Hematopoietic multipotent progenitor cell treated with erythropoietin and hydrocortisone succinate and interleukin-3 and kit ligand, for 8 days (in vitro differentiated cells): ENCODE measurements at places on chromosomes 6 and 20.

- DNase-seq, result peak; percentile 90
These were observed 404.5 kb downstream of the SYNE1 start for GRCh38 chr6:152232501-152233151.

DNA sequence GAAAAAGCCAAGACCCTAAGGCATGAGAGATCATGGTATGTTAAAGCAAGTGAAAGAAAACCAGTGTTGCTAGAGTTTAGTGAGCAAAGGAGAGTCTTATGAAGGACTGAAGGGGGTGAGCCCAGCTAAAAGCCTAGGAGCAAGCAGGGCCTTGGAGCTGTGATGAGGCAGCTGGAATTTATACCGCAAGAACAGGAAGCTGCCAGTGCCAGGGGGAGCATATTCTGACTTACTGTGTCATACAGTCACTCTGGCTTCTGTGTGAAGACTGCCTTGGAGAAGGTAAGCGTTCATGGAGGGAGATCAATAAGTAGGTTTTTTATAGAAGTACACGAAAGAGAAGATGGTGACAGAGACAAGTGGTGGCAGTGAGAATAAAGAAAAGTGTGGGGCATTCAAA is 308.9 kb upstream of the THEMIS start:
- DNase-seq, result no peak

GRCh38 chr20:21020659-21021471 is 85.3 kb downstream of the LINC00237 start:
- DNase-seq, result no peak

DNA sequence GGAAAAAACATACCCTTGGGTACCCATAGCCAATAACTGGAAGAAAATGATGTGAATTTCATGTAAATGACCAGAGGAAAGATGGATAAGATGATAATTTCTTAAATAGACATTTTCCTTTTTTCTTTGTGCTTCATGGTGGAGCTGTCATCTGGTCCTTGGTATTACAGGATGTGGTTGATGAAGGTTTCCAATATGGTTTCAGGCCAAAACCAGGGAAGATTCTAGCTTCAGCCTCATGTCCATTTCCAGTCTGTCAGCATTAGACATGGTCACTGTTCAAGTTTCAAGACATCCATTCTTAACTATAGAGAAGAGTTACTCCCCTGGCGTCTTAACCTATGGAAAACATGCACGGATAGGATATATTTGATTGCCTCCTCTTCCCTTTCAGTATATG is 63.6 kb downstream of the SSR1 start:
- no peak for DNase-seq

- no peak for DNase-seq
These were observed 16.2 kb downstream of the BNIP5 start for GRCh38 chr6:36320475-36320874.

- DNase-seq, result no peak
These were observed 19.4 kb upstream of the GATA5 start for GRCh38 chr20:62494980-62495748.

GRCh38 chr20:1802385-1803060 is 92.7 kb upstream of the SIRPA start:
- peak; percentile 20 for DNase-seq

DNA sequence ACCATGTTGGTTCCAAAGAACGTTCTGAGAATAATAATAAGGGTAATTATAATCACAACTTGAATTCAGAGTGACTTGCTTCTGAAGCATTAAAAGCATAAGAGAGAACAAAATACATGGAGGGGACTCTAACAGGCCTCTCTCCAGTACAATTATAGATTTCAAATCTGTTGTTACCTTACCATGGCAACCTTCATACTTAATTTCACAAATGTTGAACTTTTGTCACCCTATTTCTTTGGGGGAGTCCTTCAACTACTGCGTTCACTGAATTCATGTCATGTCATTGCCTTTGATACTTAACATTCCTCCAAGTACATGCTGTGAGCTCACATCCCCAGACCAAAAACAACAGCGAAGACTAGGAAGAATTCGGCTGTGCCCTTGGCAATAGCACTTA is 104.0 kb downstream of the MKKS start:
- DNase-seq, result no peak

GRCh38 chr20:13423472-13424173 is 202.5 kb downstream of the ISM1 start:
- no peak for DNase-seq

GRCh38 chr6:3900744-3901336 is 51.7 kb downstream of the FAM50B start:
- DNase-seq, result no peak

- DNase-seq, result no peak
These were observed 29.1 kb downstream of the PLCG1 start for GRCh38 chr20:41166201-41167117.

DNA sequence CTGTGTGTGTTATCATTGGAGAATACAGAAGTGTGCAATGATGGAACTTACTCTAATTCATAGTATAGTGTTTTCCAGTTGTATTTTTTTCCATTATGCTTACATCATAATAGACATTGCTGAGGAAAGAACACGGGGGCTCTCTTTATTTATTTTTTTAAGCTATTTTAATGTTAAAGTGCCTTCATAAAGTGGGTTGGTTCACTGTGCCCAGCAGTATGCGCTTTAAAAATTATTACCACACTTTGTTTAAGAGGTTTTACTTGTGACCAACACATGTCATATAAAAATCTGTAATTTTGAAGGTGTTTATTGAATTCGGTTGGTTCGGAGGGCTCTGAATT is 215.8 kb downstream of the TMEM242 start:
- no peak for DNase-seq

GRCh38 chr6:110462884-110463481 is 13.4 kb downstream of the SLC22A16 start:
- no peak for DNase-seq

DNA sequence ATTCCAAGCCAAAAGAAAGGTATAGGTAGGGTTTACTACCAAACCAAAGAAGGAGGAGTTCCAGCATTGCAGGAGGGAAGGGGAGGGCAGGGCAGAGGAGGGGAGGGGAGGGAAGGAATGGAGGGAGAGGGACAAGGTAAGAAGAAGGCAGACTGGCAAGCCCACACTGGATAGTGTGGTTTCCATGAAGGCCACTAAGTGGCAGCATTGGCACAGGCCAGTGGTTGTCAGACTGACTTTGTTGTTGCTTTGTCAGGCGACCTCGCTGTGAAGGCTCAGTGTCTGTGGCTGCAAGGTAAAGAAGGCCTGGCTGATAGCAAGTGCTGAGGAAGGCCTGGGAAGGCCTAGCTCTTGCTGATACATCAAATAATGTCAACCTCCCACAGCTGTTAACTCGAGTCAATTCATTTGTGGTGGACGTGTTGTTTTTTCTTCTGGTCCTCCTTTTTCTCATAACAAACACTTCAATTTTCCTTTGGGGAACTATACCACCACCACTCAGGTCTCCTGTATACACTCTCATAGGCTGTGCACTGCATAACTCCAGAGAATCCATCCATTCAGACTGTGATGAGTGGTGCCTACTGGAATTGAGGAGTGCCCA is 7.7 kb upstream of the ZNF334 start:
- DNase-seq, result peak; percentile 74

DNA sequence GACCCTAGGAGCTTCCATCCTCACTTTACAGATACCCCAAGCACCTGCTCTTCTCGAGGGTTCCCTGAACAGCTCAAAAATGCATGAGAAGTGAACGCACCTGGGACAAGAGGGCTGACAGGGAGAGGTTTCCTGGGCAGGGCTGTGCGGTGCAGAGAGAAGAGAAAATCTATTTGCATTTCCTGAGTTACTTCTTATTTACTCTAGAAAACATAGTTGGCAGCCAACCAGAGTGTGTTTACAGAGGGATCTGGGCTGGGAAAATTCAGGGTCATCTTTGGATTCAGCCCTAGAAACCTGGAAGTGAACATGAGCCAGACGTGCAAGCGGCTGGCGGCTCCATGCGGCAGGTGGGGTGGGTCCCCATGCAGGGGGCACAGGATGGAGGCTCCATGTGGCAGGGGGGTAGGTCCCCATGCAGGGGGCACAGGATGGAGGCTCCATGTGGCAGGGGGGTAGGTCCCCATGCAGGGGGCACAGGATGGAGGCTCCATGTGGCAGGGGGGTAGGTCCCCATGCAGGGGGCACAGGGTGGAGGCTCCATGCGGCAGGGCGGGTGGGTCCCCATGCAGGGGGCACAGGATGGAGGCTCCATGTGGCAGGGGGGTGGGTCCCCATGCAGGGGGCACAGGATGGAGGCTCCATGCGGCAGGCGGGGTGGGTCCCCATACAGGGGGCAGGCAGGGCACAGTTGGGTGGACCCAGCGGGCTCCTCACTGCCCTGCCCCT is 342.0 kb downstream of the TAF4 start:
- no peak for DNase-seq

DNA sequence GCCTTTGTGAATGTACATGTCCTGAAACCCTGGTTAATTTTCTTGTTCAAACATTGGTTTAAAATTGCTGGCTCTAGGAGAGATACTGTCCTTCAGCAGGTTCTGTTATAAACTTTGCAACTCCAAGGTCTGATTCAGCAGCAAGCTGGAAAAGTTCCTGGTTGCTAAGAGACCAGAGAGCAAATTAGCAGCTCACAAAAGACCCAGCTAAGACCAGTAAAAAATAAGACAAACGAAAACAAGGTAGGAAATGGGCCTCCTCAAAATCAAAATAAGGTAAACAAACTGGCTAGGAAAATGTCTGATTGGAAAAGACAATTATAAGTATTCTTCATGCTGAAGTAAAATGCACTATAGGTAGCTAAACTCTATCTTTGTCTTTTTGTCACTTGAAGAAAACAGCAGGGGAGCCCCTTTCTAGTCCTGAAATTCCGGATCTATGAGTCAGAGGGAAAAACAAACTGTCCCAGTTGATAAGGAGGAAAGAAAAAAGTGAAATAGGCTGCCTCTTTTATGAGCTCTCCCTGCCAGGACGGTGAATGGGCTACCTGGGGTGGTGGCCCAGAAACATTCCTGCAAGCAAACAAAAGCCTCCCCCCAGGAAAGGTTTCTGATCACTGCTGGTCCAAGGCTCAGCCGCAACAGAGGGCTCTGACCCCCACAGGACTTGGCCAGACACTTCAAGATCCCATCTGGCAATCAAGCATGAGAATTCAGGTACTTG is 41.6 kb downstream of the UNC5CL start:
- no peak for DNase-seq

GRCh38 chr6:159982731-159983506 is 14.0 kb downstream of the IGF2R start:
- no peak for DNase-seq

GRCh38 chr6:99241905-99242534 is 107.5 kb downstream of the FAXC start:
- peak; percentile 9 for DNase-seq

DNA sequence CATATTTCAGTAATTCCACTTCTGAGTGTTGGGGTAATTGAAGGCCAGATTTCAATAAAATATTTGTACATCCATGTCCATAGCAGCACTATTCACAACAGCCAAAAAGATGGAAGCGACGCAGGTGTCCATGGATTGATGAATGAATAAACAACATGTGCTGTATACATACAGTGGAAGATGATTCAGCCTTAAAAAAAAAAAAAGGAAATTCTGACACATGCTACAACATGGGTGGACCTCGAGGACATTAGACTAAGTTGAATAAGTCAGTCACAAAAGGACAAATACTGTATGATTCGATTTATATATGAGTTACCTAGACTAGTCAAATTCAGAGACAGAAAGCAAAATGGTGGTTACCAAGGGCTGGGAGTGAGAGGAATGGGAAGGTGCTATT is 57.2 kb downstream of the TRAM2 start:
- DNase-seq, result no peak

DNA sequence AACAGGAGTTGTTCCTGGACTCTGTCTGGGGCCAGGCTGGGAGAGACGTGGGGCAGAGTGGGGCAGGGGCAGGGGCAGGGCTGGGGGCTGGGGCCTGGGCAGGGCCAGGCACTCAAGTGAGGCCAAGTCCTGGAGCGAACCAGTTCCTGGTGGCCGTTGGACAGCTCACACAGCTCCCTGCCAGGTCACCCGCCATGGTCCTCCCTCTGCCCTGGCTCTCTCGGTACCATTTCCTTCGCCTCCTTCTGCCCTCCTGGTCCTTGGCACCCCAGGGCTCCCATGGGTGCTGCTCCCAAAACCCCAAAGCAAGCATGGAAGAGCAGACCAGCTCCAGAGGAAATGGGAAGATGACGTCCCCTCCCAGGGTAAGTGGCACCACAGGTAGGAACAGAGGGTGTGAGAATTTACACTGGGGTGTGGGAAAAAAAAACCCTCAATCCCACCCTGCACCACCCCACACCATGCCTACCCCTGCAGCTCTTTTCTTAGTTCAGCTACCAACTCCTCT is at the start of gene MCCD1:
Gene MCCD1, plus strand, starts transcription at position 142 of the 508 bp plus-strand sequence. Its CDS starts 53 bp downstream, at position 195.
- no peak for DNase-seq

- DNase-seq, result peak; percentile 51
These were observed 999 bp upstream of the PIM1 start for GRCh38 chr6:37168811-37169495.

DNA sequence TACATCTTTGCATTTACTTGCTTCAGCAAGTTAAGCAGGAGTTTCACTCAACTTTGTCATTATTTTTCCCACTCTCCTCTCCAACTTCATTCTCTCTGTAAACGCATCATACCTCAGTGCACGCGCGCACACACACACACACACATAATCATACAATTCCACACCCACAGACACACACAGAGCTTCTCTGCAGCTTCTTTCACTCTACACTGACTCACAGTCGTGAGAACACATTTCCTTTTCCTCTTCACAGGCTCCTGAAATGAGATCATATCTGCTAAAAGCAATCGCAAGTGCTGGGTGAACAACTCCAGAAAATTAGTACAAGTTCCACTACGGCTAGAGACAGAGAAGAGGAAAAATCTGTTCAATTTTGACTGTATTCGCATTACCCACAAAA is 215.4 kb downstream of the PTPRT start:
- DNase-seq, result no peak

DNA sequence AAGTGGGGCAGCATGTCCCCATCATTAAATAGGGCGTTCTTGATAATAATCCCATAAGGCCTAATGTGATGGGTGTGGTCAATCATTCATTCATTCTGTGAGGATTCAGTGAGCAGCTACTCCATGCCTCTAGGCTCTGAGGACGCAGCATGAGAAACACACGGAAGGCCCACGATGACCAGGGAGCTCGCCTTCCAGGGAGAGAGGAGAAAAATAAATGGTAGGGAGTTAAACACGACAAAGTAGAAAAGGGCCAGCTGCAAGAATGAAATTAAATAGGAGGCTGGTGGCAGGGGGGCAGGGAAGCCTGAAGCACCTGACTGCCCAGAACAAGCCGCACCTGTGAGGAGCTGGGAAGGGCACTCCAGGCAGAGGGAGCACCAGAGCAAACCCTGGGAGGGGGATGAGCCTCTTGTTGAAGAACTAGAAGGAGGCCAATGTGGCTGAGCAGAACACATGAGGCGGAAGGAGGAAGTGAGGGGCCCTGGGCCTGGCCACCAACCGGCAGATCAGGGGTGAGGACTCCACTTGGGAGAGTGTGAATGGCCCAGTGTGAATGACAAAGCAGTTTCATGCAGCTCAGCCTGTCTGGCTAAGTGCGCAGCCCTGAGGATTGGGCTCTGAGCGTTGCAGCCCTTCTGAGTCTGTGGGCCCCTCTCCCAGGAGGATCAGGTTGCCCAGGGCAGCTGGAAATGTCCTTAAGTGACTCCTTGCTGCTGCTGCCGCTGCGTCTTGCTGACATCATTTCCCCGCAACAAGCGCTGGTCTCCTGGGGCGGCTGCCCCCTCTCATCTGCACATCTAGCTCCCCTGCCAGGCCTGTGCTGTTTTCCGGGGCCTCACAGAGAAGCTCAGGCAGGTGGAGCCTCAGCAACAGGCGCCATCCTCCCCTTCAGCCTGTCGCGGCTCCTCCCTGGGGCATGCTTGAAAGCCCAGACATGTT is 99.9 kb downstream of the CDH26 start:
- DNase-seq, result peak; percentile 85
